ENCODE measurements at places on chromosomes 5 and 9.
A peak's percentile ranks its signal among the peaks of the same experiment; 100 is the strongest.

DNA sequence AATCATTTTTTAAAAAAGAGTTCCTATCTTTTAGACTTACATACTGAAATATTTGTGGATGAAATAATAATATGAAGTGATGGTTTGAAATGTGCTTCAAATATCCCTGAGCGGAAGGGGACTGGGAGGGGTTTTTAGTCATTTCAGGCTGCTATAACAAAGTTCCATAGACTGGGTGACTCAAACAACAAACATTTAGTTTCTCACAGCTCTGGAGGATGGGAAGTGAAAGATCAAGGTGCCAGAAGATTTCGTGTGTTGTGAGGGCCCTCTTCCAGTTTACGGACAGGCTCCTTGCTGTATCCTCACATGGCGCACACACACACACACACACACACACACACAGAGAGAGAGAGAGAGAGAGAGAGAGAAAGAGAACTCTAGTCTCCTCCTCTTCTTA is 27.1 kb upstream of the TEX10 start:
- no peak for DNase-seq

- DNase-seq, result no peak
Observed at GRCh38 chr9:24582146-24583126, 36.7 kb upstream of the IZUMO3 start.

GRCh38 chr5:111124793-111125192 is 32.6 kb downstream of the WDR36 start:
- DNase-seq, result no peak

DNA sequence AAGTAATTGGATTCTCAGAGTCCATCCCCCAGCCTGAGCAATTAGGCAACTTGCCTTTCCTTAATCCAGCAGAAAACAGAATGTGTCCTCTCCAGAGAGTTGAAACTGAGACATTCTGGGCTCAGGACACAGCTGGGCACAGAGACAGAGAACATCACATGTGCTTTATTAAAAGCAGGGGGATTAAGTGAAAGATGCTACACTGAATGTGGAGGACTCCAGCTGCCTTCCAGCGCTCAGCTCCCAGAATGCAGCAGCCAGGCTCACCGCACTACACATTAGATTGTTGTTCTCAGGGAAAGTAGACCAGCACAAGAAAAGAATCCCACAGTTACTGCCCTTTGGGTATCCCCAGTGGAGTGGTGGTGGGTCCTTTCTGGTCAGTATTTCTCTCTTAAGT is 141.6 kb upstream of the IL12B start:
- no peak for DNase-seq

- no peak for DNase-seq
Observed at GRCh38 chr5:135266975-135267374, 132.1 kb downstream of the MACROH2A1 start.

GRCh38 chr5:126917918-126918614 is 112.3 kb downstream of the MARCHF3 start:
- DNase-seq, result peak; percentile 10

- no peak for DNase-seq
Observed at GRCh38 chr5:135243556-135244285, 155.3 kb downstream of the MACROH2A1 start.

DNA sequence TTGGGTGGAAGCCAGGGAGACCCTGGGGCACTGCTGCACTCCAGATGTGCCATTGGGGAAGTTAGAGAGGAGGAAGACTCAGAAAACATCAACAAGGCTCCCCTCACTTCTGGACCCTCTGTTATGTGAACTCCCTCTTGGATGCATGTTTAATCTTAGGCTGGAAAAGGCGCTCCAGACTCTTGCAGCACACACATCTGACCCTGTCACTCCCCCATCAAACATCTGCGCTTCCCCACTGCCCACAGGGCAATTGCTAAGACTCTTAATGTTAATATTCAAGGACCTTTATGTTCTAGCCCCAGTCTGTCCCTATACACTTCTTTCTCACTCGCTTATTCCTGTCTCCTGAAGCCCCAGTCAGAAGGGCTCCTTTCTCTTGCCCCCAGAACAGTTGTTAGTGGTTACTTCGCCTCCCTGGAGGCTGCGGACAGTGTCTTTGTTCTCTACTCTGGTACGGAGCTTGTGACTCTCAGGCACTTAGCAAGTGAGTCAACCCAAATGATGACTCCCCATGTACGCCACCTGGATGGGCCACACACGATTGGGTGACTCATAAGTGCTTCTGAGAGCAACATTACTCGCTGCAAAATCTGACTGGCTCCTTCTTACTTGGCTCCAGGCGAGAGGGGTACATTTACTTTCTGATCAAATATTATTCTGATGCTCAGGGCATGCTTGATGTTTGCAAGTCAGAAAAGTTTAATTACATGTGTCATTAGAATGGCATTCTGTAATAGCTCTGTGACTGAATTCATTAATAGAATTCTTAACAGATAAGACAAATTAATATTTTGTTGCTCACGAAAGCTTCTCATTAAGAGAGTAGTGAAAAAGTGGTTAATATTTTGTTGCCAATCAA is 193.6 kb downstream of the HSPA4 start:
- DNase-seq, result no peak

DNA sequence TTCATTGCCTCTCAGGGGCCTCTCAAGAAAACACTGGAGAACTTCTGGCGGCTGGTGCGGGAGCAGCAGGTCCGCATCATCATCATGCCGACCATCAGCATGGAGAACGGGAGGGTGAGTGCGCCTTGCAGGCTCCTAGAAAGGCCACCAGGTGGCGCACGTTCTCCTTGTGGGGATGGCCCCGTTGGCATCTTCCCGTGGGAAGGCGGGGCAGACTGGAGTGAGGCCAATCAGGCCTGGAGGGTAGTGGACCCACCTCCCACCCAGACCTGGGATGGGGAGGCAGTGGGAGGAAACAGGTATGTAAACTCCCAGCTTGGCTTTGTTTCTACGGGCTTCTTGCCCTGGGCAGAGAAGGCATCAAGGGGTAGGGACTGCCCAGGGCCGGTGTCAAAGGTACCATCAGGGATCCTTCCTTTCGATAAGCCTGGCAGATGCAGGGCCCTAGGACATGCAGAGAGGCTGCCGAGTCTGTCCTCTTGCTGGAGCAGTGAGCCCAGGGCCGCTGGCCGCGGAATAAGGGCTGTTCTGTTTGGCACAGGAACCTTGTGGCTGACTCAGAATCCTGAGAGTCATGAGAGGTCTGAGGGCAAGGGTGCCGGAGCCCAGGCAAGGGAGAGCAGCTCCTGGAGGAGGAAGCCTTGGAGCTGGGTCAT is 18.9 kb upstream of the SPTLC1 start:
- DNase-seq, result peak; percentile 17

- no peak for DNase-seq
Observed at GRCh38 chr9:22170990-22171670, 162.0 kb upstream of the CDKN2B start.

DNA sequence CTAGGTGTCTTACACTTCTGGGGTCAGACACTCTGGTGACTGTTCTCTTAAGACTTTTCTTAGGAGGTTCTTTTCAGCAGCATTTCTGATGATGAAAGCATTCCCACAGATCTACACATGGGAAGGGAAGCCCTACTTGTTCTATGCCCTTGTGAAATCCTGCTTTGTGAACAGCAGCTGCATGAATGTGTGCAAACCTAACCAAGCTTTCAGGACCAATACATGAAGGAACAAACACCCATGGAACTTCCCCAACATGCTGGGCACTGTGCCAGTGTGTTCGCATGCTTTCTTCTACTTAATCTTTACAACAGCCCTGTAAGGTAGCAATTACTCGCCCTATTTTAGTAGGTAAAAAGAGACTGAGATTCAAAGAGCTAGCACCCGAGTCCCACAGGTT is 439.9 kb upstream of the KLF4 start:
- no peak for DNase-seq

- DNase-seq, result no peak
Observed at GRCh38 chr5:95884017-95884325, 61.4 kb upstream of the GLRX start.

GRCh38 chr9:29150606-29151005 is 1577.3 kb upstream of the C9orf72 start:
- DNase-seq, result no peak

DNA sequence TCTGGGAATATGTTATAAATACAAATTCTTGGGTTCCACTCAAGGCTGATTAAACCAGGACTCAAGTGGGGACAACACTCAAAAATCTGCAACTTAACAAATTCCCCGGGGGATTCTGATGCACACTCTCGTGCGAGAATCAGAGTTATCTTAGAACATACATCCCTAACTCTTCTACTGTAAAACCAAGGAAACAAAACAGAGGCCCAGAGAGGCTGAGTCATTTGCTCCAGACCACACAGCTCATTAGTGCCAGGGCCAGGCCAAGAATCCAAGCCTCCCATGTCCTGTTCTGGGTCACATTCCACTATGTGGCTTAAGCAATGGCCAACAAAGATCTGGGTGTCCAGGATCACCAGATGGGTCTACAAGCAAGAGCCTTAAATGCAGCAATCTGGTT is 166.0 kb downstream of the ADAMTS12 start:
- DNase-seq, result no peak

GRCh38 chr5:116673453-116673852 is 98.8 kb upstream of the SEMA6A start:
- no peak for DNase-seq

DNA sequence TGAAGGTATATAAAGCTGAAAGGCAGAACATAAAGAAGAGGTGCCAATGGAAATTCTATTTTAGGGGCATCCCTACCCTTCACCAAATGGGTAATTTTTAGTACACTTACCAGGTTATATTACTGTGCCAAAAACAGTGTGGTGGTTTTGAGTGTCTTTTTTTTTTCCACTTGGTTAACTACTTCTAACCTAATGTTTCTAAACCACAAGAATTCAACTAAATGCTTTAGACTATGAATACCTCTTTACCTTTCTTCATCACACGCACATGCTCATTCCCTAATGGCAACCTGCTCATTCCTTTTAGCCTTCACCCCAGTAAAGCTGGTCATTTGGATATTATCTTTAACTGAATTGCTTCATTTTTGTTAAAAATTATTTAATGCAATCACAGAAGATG is 215.6 kb downstream of the PIK3R1 start:
- no peak for DNase-seq

GRCh38 chr5:89694026-89694550 is 715.5 kb downstream of the CETN3 start:
- DNase-seq, result no peak

GRCh38 chr5:159923008-159923407 is 6.7 kb downstream of the ADRA1B start:
- no peak for DNase-seq

GRCh38 chr9:70581955-70582350 is 167.5 kb upstream of the KLF9 start:
- DNase-seq, result no peak

- DNase-seq, result peak; percentile 77
Observed at GRCh38 chr5:139660105-139660922, 12.2 kb downstream of the CXXC5 start.

- DNase-seq, result no peak
Observed at GRCh38 chr9:135278586-135278985, 191.1 kb downstream of the OLFM1 start.

GRCh38 chr5:77852068-77852513 is 76.0 kb upstream of the TBCA start:
- no peak for DNase-seq

DNA sequence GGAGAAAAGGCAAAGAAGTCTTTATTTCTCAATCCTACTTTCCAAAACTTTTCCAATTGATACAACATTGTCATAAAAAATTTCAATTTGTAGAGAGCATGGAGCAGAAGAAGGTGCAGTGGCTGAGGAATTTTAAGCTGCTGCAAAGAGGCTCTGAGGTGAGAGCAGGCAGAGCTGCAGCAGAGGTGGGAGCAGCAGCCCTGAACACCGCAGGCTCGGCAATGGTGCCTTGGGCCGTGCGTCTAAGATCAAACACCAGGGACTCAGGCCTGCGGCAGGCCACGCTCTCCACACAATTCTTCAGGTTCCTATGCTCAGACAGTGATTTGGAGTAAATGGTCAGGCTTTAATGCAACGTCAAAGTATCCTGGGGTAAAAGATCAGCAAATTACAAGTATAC is 46.3 kb downstream of the SIL1 start:
- DNase-seq, result no peak

DNA sequence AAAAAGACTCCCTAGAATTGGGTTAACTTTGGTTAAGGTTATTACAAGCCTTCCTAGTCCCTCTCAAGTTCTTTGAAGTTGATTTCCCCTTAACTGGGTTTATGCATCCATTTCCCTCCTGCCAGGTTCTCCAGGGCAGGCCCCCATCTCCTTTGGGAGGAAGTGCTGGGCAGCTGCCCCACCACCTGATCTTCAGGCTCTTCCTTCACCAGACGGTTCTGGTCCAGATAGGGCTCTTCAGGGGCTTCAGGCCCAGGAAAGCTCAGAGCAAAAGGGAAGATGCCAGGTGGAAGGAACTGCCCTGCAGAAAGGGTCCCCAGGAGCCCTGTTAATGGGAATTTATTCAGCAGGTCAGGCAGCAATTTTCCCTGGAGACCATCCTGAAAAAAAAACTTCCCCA is 2.1 kb downstream of the SMIM32 start:
- no peak for DNase-seq

GRCh38 chr5:80343067-80343466 is 23.3 kb downstream of the SPZ1 start:
- DNase-seq, result no peak

- DNase-seq, result no peak
Observed at GRCh38 chr5:140587495-140587894, 22.9 kb downstream of the SLC35A4 start.

DNA sequence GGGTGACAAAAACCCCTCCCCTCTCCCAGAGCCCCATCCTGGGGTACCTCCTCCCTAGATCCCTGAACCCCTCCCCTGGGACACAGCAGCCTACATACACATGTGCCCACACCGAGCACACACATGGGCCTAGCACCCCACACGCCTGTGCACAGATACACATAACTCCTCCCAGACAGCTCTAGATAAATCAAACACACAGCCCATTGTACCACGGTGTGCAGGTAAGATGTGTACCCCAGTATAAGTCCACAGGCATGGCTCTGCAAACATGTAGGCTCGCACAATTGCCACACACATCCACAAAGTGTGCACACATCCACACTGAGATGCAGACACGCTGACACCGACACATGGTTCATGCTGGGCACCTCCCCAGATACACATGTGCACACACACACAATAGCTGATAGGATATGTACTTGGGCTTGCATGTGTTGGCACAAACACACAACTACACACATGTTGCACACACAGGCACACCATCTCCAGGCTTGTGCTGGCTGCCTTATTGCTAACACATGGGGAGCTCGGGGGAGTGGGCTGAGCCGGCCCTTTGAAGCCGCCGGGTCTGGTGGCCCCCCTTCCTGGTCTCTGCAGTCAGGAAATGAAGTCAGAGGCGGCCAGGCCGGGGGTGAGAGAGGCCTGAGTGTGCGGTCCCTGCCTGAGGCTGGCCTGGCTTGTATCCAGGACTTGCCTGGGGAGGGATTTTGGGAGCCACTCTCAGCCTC is 30.2 kb downstream of the GOLGA2 start:
- DNase-seq, result no peak

DNA sequence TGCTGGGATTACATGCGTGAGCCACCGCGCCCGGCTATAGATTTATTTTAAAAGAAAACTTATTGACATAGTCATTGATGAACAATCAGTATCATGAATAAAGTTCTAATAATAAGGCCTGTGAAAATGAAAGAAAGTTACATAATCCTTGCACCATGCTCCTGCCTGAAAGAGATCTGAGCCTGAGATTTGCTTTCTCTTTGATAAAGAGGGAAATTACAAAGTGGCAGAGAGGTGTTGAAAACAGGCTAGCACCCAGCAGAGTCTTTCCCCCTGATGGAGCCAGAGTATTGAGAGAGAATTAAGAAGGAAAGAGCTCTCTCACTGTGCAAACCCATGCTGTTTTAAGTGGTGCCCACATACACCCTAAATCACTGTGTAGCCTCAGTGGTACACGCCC is 37.2 kb downstream of the SLC6A7 start:
- DNase-seq, result no peak

All from substantia nigra (tissue), 51 donors.